Esophagus squamous epithelium (tissue), 5 donors: ENCODE measurements at places on chromosomes 16 and 17.

DNA sequence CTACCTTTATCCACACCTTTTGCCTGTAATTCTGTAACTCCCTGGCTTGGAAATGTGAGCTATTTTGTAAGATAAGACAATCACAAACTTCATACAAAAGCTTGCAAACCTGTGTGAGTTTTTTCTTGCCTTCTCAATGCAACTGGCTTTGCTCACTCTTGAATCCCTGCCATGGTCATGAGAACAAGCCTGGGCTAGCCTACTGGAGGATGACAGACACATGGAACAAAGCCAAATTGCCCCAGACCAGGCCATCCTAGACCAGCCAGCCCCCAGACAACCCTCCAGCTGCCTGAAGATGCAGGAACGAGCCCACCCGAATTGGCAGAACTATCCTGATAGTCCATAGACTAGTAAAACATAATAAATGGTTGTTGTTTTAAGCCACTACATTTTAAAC is 466.6 kb upstream of the ERCC4 start:
- DNase-seq = no peak

DNA sequence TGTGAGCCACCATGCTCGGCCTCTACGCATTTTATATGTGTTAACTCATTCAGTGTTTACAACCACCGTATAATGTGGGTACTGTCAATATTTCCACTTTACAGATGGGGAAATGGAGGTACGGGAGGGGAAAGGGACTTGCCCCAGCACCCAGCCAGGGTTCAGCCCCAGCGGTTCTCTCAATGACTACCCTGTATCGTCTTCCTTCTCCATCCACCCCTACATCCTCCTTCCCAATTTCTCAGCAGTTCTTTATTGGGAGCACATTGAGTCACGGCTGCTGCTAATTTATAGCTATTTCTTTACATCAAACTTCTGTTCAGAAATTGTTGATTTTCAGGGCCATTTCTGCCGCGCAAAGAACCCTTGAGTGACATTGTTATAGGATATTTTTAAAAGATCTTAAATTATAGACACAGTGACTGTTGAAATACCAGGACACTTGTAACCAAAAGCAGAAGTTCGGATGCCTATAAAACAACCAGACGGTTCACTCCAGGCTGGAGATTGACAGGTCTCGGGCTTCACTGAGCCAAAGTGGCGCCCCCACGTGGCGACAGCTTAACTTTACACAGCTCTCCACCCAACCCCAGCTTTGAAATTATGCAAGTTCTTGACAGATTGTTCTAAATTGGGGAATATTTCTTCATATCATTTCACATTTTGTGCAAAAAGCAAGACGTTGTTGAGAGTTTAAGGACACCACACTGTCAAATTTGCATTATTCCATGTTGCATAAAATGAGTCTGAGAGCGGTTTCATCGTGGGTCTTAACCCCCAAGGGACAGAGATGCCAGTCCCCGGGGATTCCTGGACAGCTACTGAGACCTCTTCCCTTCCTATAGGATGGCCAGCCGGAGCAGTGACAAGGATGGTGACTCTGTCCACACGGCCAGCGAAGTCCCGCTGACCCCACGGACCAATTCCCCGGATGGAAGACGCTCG is 11.8 kb downstream of the SYT17 start:
- no peak for DNase-seq

DNA sequence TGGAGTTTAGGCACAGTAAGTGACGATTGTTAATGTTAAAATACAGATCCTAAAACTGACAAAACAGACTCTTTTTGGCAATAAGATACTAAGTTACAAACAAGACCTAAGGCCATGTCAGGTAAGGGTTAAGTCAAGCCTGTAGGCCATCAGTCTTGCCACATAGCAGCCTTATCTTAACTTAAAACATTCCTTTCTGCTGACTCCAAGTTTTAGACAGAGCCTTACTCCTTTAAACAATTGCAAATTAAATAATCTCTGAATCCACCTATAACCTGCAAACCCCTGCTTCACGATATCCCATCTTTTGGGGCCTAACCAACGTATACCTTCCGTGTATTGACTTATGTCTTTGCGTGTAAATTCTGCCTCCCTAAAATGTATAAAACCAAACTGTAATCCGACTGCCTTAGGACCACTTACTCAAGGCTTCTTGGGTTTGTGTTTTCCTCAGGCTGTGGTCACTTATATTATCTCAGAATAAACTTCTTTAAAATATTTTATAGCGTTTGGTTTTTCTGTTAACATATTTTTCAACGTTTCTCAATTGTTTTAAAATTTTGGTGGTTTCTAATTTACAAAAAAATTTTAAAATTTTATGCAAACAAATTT is 64.4 kb downstream of the EFCAB5 start:
- no peak for DNase-seq

GRCh38 chr17:43917016-43917347 is 9.6 kb upstream of the MPP2 start:
- no peak for DNase-seq

DNA sequence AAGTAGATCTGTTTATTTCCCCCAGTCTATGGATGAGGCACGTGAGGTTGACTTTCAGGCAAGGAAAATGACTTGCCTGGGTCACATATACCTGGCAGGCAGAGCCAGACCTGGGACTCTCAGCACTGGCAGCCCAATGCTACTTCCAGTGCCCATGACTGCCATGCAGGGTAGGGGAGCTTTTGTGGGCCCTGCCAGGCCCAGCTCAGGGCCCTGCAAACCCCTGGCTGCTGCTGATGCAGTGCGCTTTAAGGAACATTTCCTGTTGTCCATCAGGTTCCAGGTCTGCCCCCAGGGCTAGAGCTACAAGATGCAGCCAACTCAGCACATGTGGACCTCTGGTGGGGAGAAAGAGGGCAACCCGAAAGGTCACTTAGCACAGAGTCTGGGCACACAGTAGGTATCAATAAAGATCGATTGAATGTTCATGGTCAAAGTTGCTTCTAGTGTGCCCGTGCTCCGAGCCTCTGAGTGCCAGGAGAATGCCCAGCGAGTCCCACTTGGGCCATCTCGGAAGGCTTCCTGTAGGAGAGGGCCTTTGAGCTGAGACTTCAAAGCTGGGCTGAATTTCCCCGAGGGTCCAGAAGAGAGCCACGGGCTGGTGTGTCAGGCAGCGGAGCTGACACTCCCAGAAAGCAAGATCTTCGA is 513 bp upstream of the TBX21 start:
- no peak for DNase-seq

DNA sequence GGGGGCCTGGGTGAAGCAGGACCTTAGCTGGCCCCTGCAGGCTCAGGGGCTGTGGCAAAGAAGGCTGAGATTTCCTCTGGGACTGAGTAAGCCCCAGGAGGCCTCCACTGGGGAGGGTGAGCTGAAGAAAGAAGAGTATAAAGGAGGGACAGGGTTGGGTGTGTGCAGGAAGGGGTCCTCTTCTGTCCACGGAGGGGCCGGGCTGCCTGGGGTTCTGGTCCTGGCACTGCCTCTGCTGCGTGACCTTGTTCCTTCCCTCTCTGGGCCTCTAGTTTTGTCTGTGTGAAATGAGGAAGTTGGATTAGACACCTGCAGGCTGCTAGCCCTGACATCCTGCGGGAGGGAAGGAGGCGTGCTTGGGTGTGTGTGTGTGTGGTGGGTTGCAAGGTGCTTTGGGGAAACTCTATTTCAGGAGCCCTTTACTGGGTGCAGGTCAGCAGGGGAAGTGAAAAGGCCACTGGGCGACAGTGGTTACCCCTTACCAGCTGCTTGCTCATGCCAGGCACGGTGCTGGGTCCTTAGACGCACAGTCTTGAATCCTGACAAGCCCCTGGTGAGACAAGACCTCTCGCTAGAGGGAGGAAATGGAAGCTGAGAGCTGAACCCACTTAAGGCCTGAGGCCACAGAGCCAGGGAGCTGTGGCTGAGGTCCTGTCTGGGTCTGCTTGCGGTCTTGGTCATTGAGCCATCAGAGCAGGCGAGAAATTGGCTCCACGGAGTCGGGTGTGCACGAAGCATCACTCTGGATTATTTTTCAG is 60.7 kb downstream of the OR1D5 start:
- DNase-seq = no peak

DNA sequence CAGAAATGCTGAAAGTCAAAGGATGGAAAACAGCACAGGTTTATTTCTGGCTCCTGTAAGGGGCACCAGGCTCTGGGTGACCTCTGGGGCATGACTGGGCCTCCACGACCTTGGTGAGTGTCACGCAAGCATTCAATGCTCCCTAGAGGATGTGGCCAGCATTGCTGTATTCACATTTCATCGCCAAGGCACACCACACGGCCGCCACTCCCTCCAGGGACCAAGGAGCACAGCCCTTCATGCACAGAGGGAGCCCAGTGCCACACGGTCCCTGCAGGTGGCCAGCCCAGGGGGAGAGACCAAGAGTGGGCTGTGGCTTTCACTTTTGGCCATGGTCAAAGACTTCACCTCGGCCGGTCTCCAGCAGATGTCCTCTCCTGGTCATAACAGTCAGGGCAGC is 137.4 kb upstream of the TNRC6C start:
- no peak for DNase-seq

- DNase-seq = no peak
Measured at GRCh38 chr16:53484542-53484941, 18.5 kb downstream of the AKTIP start.

DNA sequence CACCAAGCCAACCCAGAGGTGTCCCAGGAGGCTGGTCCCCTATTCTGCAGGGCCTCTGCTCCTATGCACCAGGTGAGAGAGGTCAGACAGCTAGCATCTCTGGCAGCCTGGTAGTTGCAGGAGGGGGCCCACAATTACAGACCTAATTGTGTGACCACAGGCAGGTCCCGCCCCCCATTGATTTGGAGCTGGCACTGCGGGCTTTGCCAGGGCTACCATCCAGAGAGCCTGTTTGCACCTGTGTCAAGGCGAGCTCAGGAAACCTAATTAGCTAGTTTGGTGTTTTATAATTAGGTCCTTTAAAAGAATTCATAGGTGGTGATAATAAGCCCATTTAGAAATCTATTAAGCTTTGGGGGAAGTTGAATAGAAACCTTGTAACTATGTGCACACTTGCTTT is 90.2 kb downstream of the MRM1 start:
- DNase-seq = no peak

- DNase-seq = no peak
Measured at GRCh38 chr16:59748531-59748930, 1014.4 kb upstream of the GOT2 start.

DNA sequence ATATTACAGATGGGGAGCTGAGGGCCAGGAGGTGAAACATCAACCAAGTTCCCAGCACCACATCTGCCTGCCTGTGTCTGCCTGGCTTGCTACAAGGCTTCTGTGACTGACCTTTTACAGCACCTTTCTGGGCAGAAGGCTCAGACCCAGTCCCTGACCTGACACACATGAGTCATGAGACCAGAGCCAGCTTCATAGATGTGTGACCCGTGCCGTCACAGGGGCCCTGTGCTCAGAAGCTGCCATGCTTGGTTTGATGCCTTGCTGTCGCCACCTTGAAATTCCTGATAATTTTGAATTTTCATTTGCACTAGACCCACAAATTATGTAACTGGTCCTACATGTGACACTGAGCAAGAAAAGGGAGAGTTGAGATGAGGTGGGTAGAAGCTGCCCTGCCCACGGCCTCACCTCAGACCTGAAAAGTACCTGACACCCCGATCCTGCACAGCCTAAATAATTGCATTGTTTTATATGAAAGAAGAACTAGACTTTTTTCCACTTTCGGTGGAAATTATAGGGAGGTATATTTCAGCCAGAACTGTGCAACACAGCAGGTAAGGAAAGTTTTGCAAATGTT is 13.3 kb upstream of the PECAM1 start:
- DNase-seq = no peak

DNA sequence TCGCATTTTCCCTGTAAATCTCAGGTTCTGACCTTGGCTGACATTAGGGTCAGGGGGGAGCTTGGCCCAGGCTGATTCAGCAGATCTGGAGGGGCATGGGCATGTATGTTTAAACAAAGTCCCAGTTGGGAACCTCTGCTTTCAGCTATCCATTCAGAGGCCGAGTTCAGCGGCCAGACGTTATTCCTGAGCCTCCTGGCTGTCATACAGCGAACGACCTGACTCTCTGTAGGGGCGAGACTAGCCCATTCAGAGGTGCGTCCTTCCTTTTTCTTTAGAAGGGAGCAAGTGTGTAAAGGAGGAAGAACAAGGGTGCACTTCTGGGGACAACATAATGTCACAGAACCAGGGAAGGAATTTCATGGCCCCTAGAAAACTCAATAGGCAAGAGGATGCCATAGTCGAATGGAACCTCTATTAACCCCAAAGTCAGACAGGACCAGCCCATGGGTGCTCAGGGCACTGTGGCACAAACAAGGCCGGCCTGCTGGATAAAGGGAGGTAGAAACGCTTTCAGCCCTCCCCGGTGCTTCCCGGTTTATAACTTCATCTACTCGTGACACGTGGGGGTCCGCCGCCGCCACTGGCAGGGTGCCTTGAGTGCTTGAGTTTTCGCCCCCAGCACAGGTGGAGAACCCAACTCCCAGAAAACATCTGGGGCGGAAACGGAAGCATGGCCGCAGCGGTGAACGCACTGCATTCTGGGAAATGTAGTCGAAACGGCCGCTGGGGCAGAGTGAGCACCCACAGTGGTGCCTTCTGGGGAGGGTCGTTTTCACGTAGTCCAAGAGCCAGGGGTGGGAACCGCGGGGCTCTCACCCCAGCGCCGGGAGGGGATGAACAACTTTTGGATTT is 33.2 kb upstream of the PLCG2 start:
- peak; percentile 18 for DNase-seq
